ENCODE measurements at places on chromosomes 3 and 15.
A peak's percentile ranks its signal among the peaks of the same experiment; 100 is the strongest.

- DNase-seq: no peak
These were observed 27.3 kb upstream of the TRAK1 start for GRCh38 chr3:42063888-42064287.

- no peak for DNase-seq
These were observed 24.5 kb upstream of the RTP4 start for GRCh38 chr3:187343670-187344069.

- DNase-seq: no peak
These were observed 2.8 kb downstream of the LOXL1 start for GRCh38 chr15:73928971-73929627.

DNA sequence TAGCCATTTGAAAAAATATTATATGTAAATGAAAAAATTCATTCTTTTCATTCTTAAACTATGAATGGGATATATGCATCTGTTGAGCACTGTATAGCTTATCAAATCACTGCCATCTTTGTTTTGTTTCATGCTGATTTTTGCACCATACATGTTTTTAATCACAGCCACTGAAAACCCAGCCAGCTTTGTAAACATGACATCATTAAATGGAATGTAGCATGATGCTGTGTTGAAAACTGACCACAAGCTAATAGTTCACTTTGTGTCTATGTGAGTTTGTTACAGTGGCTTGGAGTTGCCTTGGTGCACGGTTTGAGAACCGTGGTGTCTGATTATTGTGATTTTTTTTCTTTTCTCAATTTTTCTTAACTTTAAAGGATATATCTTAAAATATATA, 75.7 kb downstream of the GMPS start:
- DNase-seq: no peak

DNA sequence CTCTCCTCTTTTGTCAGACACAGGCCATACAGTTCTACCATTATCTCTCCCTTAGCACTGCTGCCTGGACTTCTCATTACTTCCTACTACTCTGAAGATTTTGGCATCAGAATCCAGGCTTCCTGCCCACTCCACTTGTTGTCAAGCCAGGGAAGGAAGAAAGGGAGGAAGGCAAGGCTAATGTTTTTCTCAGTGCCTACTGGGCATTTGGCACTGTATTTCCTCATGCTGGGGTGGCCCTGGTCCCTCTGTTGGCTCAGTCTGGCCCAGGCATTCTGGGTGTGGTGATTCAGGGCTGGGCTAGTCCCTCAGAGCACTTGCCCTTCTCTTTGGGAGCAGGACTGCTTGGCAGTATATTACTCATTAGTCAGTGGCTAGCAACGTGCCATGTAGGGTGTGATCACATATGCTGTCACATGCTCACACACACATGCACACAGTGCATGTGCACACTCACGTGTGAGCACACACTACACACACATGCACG, 52.9 kb downstream of the BSN start:
- no peak for DNase-seq

- no peak for DNase-seq
These were observed 280.2 kb upstream of the ICE2 start for GRCh38 chr15:60758961-60759729.

DNA sequence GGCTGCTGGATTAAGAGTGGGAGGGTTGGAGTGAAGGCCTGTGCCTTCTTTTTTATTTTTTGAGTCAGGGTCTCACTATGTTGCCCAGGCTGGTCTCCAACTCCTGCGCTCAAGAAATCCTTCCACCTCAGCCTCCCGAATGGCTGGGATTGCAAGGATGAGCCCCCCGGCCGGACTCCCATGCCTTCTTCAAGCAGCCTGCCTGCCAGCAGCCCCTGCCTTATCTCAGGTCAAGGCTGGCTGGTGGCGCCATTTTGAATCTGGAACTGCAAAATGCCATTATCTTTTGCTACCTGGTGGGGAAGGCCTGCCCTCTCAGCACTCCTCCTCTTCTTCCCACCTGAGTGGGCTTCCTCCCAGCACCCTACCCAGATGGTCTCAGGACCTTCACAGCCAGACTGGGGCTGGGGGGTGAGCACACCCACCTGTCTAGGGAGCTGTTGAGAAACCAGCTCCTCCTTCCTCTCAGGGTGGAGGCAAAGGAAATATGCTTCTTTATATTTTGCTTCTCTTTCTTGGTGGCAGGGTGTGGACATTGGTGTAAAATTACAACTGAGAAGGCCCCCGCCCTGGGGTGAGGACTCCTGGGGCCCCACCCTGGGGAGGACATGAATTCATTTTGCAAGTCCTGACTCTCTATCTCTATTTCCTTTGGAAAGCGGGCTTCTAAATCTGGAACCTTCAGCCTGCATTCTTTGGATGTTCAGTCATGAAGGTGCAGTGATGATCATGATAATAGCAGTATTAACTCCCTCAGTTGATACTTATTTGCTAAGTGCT, 7.7 kb upstream of the FLNB start:
- no peak for DNase-seq

- no peak for DNase-seq
These were observed 6.5 kb upstream of the PHLDB2 start for GRCh38 chr3:111852540-111852939.

- no peak for DNase-seq
These were observed 163.2 kb upstream of the COL8A1 start for GRCh38 chr3:99475229-99475628.

DNA sequence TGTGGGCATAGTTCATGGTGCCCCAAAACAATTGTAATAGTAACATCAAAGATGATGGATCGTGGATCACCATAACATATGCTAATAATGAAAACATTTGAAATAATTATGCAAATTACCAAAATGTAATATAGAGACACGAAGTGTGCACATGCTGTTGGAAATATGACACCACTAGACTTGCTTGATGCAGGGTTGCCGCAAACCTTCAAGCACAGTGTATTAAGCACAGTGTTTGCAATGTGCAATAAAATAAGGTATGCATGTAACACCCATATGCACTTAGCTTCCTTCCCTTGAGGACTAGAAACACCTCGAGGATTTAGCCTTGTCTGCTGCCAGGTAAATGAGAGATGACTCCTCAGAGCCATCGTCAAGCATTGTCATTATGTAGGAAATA, 10.9 kb upstream of the GJD2 start:
- no peak for DNase-seq

GRCh38 chr3:70506775-70507174, 194.3 kb upstream of the MDFIC2 start:
- DNase-seq: no peak

GRCh38 chr15:83504365-83504764, 57.2 kb downstream of the SH3GL3 start:
- no peak for DNase-seq

DNA sequence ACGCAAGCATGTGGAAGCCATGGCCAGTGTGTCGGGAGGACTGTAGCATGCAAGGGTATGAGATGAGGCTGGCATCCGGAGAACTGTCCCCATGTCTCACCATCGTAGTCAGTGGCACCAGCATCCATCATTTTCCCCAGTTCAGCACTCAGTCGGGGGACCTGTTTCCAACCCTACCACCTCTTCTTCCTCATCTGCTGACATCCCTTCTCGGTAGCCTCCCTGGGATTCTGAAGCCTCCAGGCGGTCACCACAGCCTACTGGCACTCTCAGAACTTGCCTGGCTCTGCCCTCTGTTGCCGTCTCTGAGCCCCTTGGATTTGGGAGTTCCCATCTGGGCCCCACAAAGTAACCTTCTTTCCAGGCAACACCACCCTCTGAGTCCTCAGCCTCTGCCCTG, 131.1 kb upstream of the ABHD17C start:
- DNase-seq: no peak

DNA sequence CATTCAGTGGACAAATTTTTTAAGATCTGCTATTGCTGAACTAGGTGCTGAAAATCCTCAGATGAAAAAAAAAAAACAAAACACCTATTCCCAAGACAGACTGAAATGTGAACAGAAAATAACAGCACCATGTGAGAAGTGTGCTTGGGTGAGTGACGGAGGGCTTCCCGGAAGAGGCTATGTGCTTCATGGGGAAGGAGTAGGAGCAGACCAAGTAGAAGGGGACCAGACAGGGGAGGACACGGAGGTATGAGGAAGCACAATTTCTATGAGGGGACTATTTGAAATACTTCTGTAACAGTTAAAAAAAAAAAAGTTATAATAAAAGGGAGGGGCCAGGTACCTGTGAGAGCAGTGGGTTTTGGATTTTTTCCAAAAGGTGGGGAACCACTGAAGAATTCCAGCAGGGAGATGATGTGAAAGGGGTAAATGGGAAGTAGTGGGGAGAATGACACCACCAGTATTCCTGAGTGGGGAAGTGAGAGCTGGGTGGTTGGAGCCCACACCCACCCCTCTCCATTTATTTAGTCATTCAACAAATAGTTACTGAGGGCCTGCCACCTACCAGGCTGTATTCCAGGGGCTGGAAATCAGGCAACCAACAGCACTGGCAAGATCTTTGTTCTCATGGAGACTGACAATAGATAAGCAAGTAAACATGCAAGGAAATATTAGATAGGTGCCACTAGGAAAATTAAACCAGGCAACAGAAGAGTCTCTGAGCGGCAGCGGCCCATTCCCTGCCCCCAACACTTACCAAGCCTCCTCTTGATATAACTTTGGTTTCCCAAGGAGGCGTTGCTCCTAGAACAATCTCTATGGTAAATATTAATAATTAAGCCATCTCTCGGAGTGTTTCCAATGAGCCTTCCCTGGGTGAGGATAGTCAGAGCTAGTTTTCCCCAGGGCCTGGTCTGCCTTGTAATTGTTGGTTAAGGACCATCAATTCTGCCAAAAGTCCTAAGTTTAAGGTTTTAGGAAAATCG, 3.8 kb upstream of the USP3 start:
- no peak for DNase-seq

- DNase-seq: no peak
These were observed 12.4 kb upstream of the CHRM5 start for GRCh38 chr15:33955945-33956344.

GRCh38 chr3:148648685-148649352, 48.9 kb upstream of the AGTR1 start:
- DNase-seq: no peak

- DNase-seq: no peak
These were observed 115.5 kb downstream of the TMCO5A start for GRCh38 chr15:38049891-38050290.

GRCh38 chr3:54547051-54547450, 380.8 kb downstream of the LRTM1 start:
- no peak for DNase-seq

GRCh38 chr15:55695432-55695831, 47.5 kb downstream of the PRTG start:
- no peak for DNase-seq

- DNase-seq: no peak
These were observed 92.7 kb downstream of the SEC22A start for GRCh38 chr3:123294296-123294938.

DNA sequence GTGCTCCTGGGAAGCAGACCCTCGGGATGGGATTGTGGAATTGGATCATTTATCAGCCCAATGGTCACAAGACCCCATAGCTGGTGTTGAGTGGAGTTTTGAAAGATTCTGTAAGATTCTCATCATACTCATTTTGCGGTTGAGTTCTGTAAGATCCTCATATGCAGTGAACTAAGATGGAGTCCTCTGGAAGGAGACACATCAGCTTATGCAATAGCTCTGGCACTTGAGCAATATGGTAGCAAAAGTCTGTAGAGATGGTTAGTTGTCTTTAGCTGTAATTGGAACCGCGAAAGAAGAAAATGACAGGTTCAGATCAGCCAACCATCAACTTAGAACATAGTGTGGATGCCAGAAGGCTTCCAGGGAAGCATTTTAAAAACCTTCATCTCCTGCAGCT, 184.5 kb upstream of the TSC22D2 start:
- DNase-seq: no peak

GRCh38 chr15:78090422-78091063, 1.8 kb upstream of the SH2D7 start:
- no peak for DNase-seq

DNA sequence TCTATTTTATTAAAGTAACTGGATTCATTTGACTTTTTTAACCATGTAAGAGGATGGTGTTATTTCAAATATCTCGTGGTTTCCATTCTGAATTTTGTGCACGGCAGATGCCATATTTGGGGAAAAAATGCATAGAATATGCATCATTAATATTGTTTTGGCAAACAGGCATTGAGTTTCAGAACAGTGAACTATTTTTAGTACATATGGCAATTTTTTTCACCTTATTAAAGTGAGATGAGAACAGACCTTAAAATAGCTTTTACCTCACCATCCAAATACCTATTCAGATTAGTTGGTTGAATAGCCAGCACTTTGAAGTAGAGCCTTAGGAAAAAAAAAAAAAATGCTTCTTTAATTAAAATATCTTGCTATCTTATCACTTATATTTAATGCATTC, 117.3 kb upstream of the FLNB start:
- DNase-seq: no peak

DNA sequence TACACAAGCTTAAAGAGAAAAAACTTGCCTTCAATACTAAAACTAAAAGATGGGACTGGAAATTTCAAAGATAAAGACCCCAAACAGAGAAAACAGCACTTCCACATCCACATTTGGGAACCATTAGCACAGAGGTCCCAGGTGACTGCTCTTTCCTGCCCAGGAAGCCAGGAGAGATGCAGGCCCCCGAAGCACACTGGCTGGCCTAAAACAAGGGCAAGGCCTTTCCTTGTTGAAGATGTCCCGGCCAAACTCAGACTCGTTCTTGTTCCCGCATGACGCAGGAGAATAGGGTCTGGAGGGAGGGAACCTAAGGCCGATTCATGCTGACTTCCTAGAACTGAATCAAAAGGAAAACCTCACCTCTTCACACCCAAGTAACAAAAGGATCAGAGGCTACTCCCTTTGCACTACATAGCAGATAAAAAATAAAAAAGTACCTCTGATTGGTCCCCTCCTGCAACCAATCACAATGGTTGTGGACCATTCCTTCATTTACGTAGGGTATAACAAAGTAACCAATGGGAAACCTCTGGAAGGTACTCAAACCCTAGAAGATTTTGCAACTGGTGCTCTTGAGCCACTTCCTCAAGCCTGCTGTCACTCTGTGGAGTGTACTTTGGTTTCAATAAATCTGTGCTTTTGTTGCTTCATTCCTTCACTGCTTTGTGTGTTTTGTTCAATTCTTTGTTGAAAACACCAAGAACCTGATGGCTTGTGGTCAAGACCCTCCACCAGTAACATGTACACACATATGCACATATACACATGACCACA, 48.7 kb downstream of the EFCAB12 start:
- DNase-seq: no peak

- DNase-seq: peak; percentile 95
These were observed 219.3 kb upstream of the ATP10A start for GRCh38 chr15:26082221-26083109.

- no peak for DNase-seq
These were observed 91.5 kb downstream of the ST6GAL1 start for GRCh38 chr3:187021748-187022402.

GRCh38 chr3:176046703-176047102, 1150.6 kb downstream of the TBL1XR1 start:
- no peak for DNase-seq

GRCh38 chr15:42226648-42227047, 18.5 kb upstream of the VPS39 start:
- no peak for DNase-seq

DNA sequence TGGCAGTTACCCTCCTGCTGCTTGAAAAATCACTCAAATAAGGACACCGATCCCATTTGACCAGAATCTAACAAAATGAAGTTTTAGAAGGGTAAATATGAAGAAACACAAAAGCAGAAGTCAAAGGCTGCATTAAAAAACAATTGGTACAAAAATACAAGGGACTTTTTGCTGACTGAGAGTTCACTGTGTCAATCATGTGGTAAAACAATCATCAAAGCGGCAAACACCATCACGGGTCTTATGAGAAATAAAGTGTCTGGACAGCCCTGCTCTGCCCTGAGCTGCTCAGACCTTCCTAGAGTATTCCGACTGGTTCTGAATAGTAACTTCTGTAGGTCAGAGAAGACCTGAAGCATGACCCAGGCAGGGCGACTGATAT, 137.2 kb upstream of the RAD18 start:
- DNase-seq: no peak
